ENCODE measurements at places on chromosomes 12 and 14. TPM values are rescaled to one million over a fixed set of nuclear protein-coding genes. Genes with fewer than 3 reads are reported as not detected.

DNA sequence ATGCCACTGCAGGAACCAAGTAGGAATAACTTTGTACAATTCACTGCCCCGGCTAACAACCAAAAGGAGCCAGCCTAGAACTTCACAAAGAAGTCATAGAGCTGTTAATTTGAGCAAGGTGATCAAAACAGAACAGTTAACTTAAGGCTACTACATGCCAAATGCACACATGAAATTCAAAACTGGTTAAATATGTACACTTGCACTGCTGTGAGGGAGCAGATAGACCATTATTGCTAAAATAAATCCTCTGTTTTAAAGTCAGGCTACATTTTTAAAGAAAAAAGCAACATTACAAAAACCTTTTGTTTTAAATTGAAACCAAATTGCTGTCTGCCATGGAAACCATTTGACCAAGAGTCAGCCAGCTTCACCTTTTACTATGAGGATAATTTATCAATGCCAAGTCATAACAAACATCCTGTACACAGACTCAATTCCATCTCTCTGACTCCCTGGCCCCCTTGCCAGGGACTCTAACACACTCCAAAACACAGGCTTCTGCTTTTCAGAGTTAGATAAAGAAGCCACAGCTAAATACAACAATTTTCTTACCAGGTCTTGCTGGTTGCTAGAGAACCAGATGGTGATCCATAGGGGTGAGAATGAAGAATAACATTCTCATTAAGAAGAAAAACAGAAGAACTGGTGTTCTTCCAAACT, 84.0 kb downstream of the LRP6 start:
- H3K27me3 ChIP-seq, result no peaks in the 10 kb centered on the region
- H3K36me3 ChIP-seq, result no peaks in the 10 kb centered on the region
- H3K4me3 ChIP-seq, result no peak overlapping the region

DNA sequence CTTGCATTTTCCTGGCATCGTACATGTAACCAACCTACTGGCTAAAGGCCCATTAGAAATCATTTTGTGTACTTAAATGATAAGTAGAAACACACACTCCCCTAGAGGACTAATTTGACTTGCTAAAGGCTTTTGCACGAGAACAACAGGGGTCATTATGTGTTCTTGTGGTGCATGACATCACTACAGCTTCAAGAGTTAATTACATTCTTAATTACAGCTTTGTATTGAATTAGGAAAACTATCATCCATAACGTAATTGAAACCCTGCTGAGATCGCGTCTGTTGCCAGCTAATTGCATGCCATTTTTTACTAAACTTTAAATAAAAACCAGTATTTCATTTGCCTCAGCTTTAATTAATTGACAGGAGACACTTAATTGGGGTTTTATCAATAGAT, 51.4 kb downstream of the TMEM132C start:
- no peak for DNase-seq
- H3K4me3 ChIP-seq, result no peak overlapping the region
- no peaks in the 10 kb centered on the region for H3K27me3 ChIP-seq
- H3K4me1 ChIP-seq, result no peaks in the 10 kb centered on the region
- H3K36me3 ChIP-seq, result no peaks in the 10 kb centered on the region
- H3K27ac ChIP-seq, result no peak overlapping the region

DNA sequence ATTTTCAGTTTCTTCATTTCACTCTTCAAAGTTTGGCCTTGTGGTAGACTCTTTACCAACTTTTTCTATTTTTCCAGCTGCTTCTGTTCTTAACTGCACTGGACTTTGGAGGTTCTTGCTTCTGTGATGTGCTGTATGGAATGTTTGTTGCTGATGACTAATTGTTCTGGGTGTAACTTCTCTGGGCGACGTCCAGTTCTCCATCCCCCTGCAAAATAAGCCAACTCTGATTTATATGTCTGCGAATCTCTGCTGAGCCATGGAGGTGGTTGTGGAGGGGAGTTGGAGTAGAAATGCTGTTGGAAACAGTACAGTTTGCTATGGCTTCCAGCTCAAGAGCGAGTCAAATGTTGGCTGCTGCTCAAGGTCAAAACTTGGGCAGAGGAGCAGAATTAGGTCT, 113.9 kb upstream of the DYRK2 start:
- H3K27ac ChIP-seq, result no peak overlapping the region
- no peaks in the 10 kb centered on the region for H3K4me1 ChIP-seq
- no peaks in the 10 kb centered on the region for H3K27me3 ChIP-seq
- H3K4me3 ChIP-seq, result no peak overlapping the region
- DNase-seq, result no peak
- H3K36me3 ChIP-seq, result no peaks in the 10 kb centered on the region

DNA sequence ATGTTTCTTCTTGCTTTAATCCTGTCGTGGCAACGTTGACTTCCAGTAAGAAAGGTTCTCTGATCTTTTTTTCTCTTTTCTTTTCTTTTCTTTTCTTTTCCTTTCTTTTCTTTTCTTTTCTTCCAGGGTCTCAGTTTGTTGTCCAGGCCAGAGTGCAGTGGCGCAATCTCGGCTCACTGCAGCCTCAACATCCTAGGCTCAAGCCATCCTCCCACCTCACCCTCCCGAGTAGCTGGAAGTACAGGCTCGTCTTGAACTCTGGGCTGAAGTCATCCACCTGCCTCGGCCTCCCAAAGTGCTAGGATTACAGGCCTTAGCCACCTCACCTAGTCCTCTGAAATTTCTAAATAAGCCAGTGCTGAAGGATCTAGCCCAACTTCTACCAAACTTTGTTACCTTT, 1.3 kb upstream of the MAP3K9 start:
- peaks cover 15% of the 10 kb centered on the region for H3K4me1 ChIP-seq
- DNase-seq, result no peak
- no peaks in the 10 kb centered on the region for H3K36me3 ChIP-seq
- H3K4me3 ChIP-seq, result no peak overlapping the region
- no peak overlapping the region for H3K27ac ChIP-seq

GRCh38 chr12:118746960-118747359, 234.4 kb upstream of the SRRM4 start:
- DNase-seq, result no peak
- no peaks in the 10 kb centered on the region for H3K36me3 ChIP-seq
- no peak overlapping the region for H3K4me3 ChIP-seq
- no peak overlapping the region for H3K27ac ChIP-seq
- H3K27me3 ChIP-seq, result no peaks in the 10 kb centered on the region

DNA sequence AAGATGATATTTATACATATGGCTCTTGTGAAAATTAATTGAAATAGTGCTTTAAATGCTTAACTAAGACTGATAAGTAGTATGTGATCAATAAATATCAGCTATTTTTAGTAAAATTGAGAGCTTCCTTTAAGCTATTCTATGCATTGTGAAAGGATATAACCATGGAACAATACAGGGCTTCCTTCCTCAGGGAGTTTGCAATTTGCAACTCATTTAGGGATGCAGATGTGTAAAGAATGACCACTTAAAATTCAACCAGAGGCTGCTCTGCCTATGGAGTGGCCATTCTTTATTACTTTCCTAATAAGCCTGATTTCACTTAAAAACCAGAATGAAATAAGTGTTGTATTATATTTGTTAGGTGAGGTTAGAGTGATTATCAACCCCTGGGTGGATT, 103.2 kb upstream of the PRICKLE1 start:
- no peaks in the 10 kb centered on the region for H3K36me3 ChIP-seq
- no peaks in the 10 kb centered on the region for H3K27me3 ChIP-seq
- no peak for DNase-seq
- no peak overlapping the region for H3K4me3 ChIP-seq

GRCh38 chr14:36627981-36628380, 33.7 kb upstream of the PAX9 start:
- no peaks in the 10 kb centered on the region for H3K27me3 ChIP-seq
- H3K4me3 ChIP-seq, result no peak overlapping the region

- no peaks in the 10 kb centered on the region for H3K36me3 ChIP-seq
- no peak for DNase-seq
- no peaks in the 10 kb centered on the region for H3K27me3 ChIP-seq
- no peak overlapping the region for H3K4me3 ChIP-seq
Observed at GRCh38 chr12:114767084-114767760, 83.2 kb upstream of the TBX3 start.

DNA sequence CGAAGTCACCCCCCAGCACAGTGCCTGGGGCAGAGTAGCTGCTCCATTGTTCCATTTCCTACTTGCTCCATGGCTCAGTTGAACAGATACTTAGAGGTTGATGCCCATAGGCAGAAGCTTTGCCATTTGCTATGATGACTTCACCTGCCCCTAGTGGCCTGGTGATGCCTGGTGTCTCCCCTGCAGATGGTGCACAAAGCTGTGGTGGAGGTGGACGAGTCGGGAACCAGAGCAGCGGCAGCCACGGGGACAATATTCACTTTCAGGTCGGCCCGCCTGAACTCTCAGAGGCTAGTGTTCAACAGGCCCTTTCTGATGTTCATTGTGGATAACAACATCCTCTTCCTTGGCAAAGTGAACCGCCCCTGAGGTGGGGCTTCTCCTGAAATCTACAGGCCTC, 10.6 kb downstream of the SERPINA5 start:
- H3K4me3 ChIP-seq, result no peak overlapping the region
- DNase-seq, result no peak
- no peaks in the 10 kb centered on the region for H3K4me1 ChIP-seq
- H3K36me3 ChIP-seq, result no peaks in the 10 kb centered on the region

DNA sequence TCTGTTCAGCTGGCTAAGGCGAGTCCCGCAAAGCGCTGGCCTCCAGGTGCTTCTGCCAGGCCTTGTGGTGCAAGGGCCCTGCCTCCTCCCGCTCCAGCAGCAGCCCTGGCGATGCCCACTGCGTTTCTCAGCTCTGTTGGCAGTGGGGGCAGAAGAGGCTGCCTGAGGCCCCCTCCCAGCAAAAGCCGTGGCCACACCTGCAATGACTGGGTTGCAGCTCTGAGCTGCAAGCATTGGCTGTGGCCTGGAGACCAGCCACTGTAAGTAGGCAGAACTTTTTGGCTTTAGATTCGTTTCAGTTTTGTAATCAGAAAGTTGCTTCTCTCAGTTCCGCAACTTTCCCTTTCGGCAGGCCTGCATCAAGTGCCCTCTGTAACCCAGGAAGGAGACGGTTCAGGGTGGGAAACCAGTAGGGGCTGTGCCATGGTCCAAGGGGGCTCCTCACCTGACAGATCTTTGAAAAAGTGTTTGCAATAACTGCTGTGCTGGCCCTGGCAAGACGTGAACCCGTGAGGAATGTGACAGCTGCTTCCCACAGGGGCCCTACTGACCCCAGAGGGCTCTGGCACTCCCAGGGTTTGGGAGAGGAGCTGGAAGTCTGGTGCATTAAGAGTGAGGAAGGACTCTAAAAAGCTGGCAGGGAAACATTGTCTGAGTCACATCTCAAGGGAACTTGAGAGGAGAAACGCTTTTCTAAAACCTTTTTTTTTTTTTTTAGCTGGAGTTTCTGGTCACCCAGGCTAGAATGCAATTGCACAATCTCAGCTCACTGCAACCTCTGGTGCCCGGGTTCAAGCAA, 54.5 kb upstream of the MAX start:
- no peak overlapping the region for H3K4me3 ChIP-seq
- no peak for DNase-seq
- H3K27me3 ChIP-seq, result no peaks in the 10 kb centered on the region
- H3K36me3 ChIP-seq, result no peaks in the 10 kb centered on the region
- H3K4me1 ChIP-seq, result no peaks in the 10 kb centered on the region

DNA sequence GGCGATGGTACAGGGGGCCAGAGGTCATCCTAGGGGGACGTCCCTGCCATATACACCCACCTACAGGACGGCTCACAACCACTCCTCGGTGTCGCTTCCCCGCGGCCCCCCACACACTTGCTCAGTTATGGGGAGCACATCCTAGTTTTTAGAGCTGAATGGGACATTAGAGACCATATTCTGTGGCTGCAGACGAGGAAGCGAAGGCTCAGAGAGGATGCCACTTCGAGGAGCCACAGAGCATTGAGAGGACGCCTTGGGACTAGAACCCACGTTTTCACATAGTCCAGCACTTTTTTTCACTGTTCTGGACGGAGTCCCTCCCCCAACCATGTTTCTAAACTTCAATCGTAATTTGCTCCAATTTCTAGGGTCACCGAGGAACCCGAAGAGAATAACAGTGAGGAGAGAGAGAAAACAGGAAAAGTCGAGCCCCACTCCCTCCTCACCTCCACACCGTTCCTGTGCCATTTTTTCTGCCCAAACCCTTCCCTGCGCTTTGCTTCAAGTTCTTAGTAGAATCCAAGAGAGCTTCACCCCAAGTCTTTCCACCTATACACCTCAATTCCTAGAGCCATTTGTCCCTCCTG, 641 bp upstream of the ASCL1 start:
- no peak overlapping the region for H3K4me3 ChIP-seq
- DNase-seq, result no peak

DNA sequence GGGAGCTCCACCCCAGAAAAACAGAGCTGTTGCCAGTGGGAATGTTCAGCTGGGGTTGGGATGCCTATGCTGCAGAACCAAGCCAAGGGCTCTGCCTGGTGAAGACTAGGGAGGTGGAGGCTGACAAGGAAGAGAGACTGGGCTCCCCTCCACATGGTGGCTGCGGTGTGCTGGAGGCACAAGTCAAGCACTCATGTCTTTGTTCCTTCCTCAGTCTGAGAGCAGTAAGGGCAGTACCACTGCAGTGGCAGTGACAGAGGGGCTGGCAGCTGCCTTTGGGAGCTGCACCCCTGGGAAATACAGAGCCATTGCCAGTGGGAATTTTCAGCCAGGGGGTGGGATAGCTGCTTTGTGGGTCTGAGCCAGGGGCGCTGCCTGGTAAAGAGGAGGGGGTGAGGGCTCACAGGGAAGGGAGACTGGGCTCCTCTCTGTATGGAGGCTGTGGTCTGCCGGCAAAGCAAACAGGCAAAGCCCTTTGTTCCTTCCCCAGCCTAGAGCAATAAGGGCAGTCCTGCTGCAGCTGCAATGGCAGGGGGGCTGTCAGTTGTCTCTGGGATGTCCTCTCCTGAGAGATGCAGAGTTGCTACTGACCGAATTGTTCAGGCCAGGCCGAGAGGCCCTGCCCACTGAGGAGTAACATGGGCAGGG, 255.9 kb downstream of the RAD51B start:
- H3K36me3 ChIP-seq, result no peaks in the 10 kb centered on the region
- no peak for DNase-seq
- no peak overlapping the region for H3K4me3 ChIP-seq
- no peak overlapping the region for H3K27ac ChIP-seq
- H3K27me3 ChIP-seq, result no peaks in the 10 kb centered on the region

GRCh38 chr14:94538070-94538740, 23.0 kb upstream of the SERPINA4 start:
- H3K27me3 ChIP-seq, result peaks cover 8% of the 10 kb centered on the region
- H3K27ac ChIP-seq, result no peak overlapping the region
- H3K36me3 ChIP-seq, result no peaks in the 10 kb centered on the region
- DNase-seq, result no peak
- H3K4me3 ChIP-seq, result no peak overlapping the region

Gene HOXC13
- total RNA-seq, result not detected

Gene MYH6
- total RNA-seq, result not detected

GRCh38 chr12:74526535-74526934, 11.1 kb upstream of the ATXN7L3B start:
- H3K4me1 ChIP-seq, result no peaks in the 10 kb centered on the region
- no peak overlapping the region for H3K4me3 ChIP-seq
- no peak overlapping the region for H3K27ac ChIP-seq
- no peaks in the 10 kb centered on the region for H3K36me3 ChIP-seq
- no peaks in the 10 kb centered on the region for H3K27me3 ChIP-seq
- no peak for DNase-seq

- H3K4me1 ChIP-seq, result no peaks in the 10 kb centered on the region
- DNase-seq, result no peak
Observed at GRCh38 chr12:18502422-18502968, 235.3 kb downstream of the PLCZ1 start.

Data from CD4-positive, alpha-beta T cell (primary cell).